ENCODE measurements at places on chromosomes 3 and 15.

- no peak for DNase-seq
Observed at GRCh38 chr3:110620118-110620517, 451.5 kb upstream of the NECTIN3 start.

DNA sequence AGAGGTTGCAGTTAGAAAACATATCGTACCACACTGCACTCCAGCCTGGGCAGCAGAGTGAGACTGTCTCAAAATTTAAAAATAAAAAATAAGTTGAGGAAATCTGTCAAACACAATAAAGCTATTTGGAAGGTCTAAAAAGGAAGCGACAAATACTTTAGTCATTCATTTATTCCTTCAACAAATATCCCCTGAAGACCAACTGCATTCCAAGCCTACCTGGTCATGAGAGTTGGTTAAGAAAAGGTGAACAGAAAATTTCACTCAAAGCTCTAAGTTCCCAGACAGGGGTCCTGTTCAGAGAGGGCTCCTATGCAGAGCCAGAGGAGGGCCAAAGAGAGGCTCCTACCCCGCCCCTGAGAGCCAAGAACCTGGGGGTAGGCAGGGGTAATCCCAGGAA lies 15.4 kb upstream of the PRKAR2A start:
- no peak for DNase-seq

DNA sequence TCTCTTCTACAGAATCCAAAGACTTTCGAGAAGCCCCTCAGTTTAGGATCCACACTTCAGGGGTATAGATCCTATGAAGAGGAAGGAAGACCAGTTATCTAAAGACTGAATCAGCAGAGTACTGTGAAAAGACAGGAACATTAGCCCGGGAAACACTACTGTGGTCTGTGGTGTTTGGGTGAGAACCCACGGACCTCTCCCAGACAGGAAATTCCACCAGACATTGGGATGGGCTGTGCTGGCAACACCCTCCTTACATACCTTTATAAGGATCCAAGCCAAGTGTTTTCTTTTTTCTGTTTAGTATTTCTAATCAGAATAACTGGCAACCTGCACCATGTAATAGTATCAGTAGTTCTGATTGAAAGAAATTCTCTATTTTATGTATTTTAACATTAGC lies 14.1 kb downstream of the TMEM207 start:
- no peak for DNase-seq

DNA sequence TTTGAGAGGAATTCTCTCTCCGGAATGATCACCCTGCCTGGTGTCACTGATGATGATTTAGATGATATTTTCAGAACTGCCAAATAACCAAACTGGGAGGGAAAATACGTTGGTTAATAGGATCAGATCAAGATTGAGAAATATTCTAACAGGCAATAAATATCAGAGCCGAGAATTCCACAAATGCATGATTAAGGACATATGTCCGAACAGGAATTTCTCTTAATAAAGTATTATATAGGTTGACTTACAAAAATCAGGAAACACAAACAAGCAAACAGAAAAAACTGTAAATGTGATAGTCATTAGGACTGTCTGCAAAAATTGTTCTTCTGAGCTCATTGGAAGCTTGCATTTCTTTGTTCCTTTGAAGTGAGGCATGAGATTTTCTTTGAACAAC lies 75.1 kb upstream of the PHLDB2 start:
- no peak for DNase-seq

DNA sequence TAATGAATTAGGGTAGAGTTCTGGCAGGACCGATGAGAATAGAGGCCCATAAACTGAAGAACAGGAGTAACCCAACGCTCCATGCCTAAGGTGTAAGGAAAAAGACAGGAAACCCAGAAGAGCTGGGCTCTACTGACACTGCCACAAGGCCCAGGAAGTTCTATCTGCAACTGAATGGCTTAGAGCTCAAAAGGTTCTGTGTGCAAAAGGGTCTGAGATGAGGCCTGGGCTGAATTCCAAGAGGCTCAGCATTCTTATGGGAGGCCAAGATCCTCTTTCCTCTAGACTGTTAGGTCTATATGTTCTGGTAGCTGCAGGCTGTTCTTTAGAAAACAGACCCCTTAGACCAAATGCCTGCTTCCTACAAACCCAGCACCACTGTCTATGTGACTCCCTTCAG lies 30.5 kb upstream of the PRSS50 start:
- DNase-seq = no peak

DNA sequence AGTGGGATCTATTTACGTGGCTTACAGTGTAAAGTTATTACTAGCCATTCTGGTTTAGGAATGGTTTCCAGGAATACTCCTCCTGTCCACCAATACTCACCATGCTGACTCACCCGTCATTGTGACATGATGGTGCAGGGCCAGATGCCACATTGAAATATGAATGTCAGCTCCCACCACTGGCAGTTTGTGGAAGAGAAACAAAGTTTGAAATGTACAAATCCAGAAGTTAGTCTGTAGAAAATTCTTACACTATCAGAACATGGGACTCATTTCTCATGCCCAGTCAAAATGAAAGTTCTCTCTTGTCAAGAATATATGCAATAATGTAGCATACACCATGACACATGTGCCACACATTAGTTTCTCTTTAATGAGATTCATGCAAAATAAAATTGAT lies 14.4 kb upstream of the TSPAN3 start:
- peak; percentile 85 for DNase-seq

Data from hepatic stellate cell (primary cell).